Dermis microvascular lymphatic vessel endothelial cell (primary cell): ENCODE measurements at places on chromosomes 3 and 15.

- DNase-seq = peak; percentile 54
Measured at GRCh38 chr3:50370594-50370993, 11.3 kb upstream of the TMEM115 start.

DNA sequence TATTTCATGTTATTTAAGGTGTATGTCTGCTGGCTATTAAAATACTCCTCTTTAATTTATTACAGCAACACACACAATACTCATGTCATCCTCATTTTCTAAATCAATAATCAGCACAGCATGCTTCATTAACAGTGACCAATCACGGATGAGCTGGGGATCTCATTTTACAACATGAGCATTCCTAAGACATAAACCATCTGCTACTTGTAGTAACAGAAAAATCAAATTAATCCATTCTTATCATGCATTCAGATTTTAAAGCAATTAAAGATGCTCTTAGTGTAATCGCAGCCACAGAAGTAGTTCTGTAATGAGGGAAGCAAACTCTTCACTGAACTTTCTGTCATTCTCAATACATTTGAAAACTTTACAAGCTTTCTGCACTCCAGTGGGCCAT, 191.1 kb downstream of the TBC1D5 start:
- DNase-seq = no peak

DNA sequence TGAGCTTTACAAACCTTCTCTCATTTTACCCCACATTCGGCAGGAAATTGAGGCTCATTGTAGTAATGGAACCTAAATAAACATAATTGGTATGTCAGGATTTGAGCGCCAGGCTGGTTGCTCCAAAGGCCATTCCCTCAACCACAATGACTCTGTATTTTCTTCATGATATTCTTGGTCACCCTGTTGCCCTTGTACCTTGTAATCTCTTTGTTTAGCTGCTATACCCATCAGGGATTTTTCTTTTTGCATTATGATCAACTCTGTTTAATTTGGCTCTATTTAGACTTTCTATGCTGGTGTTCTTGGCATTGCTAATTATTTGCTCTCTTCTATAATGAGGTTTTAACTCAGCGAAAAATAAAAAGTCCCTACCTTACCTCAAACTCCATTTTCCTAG, 29.8 kb downstream of the DUOX2 start:
- no peak for DNase-seq

- no peak for DNase-seq
Measured at GRCh38 chr3:157624801-157625200, 121.6 kb upstream of the VEPH1 start.

- no peak for DNase-seq
Measured at GRCh38 chr15:93683651-93684050, 547.7 kb upstream of the MCTP2 start.

- DNase-seq = no peak
Measured at GRCh38 chr3:86168512-86168911, 822.4 kb downstream of the VGLL3 start.

DNA sequence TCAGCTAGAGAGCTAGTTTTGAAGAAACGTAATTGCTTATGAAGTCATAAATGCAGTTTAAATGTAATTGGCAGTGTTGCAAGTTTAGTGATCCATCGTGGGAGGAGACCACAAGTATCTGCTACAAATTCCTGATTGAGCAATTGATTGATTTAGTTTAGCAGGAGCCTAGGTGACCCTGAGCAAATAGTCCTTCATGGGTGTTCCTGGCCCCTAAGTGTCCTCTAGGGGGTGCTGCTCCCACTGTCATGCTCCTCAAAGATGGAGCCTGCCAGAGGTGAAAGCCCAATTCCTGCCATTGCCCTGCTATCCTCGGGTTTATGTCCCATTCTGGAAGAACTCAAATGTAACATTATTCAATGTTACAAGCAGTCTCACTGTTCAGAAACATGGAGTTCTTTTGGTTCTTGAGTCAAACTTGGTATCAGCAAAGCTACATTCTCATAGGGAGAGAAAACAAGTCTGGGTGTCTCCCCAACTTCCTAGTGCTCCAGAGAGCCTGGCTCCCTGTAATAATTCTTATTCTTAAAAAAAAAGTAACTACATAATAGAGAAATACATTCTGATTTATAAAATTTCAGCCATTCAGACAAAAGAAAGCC, 29.8 kb upstream of the SENP5 start:
- peak; percentile 40 for DNase-seq

GRCh38 chr15:56245871-56246814, 2.5 kb upstream of the RFX7 start:
- peak; percentile 89 for DNase-seq

GRCh38 chr3:100803711-100804110, 94.4 kb downstream of the TFG start:
- no peak for DNase-seq

DNA sequence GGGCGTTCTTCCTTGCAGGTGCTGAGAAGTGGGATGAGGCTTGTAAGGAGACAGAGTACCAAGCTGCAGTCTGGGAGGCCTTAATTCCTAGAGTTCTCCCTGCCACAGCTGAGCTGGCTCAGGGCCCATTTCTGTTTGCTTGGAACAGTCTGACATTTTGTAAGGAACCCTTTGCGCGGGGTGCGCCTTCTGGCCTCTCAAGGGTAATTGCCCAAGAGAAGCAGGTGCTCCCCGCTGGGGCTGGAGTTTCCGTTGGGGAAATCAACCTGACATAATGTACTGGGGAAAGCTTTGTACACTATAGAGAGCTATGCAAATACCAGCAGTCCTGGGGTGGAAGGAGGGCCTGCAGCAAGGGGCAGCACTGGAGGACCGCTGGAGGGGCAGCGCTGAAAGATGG, 83.6 kb downstream of the HMG20A start:
- no peak for DNase-seq

DNA sequence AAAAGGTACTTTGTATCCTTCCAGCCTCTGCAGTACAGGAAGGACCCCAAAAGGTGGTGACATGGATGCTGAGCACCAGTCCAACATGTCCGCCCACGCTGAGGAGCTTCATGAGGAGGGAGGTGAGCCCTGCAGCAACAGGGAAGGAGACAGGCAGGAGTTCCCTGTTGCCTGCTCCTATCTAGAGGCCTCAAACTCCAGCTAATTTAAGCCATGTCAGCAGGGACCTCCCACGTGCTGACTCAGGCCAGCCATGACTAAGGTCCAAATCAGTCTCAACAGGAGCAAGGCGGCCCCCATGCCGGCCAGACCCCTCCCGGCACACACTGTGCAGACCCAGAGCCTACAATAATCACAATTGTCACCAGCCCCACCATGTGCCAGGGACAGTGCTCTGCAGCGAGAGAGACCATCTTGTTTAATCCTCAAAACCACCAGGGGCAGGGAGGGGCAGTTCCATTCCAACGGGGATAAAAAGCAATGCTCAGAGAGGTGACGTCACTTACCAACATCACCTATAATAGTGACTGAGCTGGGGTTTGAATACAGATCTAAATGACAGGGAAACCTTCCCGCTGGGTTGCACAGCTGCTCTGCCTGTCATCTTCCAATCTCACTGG, 54.5 kb upstream of the GATA2 start:
- DNase-seq = no peak

GRCh38 chr3:139630542-139630941, 47.2 kb downstream of the NMNAT3 start:
- no peak for DNase-seq

GRCh38 chr15:32637704-32638103, 3.8 kb upstream of the SCG5 start:
- DNase-seq = no peak

- DNase-seq = no peak
Measured at GRCh38 chr15:33101036-33101435, 93.5 kb downstream of the FMN1 start.

GRCh38 chr3:77414881-77415280, 375.0 kb downstream of the ROBO2 start:
- no peak for DNase-seq

DNA sequence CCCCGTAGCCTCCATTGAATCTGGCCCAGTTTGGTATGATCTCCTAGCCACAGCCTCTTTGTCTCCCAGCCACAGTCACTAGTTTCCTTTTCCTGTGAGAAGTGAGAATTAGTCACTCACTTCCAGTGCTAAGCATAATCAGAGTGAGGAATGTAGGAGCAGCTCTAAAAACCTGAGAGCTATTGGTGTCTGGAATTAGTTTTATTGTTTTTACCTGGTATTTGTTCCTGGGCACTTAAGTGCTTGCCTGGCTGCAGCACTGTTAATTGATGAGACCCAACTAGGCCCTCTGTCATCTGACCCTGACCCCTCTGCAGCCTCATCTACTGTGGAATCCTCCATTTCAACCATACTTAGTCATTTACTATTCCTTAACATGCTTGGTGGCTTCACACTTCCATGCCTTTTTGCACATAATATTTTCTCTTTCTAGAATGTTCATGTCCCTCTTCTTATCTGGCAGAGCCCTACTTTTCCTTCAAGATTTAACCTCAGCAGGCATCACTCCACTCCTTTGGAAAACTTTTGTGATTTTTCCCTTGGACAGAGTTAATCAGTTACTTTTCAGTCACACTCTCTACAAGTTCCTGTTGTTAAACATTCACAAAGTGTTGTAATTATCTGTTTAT, 48.8 kb downstream of the PDE8A start:
- DNase-seq = peak; percentile 38

DNA sequence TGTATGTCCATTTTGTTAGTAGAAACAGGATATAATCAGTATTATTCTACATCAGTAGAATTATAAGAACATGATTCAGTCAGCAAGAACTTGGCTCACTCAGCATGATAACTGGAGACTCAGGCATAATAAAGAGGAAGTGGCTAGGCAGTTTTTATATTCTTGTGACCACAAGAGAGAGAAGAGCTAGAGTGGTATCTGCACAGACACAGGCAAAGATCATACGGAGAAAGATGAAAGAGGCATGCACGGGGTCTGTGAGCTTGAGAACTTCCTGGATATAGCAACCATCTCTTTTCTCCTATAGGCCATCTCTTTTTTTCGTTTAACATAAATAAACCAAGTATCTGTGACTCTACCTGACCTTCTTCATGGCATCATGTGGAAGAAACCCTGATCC, 46.8 kb downstream of the MYO5A start:
- no peak for DNase-seq

DNA sequence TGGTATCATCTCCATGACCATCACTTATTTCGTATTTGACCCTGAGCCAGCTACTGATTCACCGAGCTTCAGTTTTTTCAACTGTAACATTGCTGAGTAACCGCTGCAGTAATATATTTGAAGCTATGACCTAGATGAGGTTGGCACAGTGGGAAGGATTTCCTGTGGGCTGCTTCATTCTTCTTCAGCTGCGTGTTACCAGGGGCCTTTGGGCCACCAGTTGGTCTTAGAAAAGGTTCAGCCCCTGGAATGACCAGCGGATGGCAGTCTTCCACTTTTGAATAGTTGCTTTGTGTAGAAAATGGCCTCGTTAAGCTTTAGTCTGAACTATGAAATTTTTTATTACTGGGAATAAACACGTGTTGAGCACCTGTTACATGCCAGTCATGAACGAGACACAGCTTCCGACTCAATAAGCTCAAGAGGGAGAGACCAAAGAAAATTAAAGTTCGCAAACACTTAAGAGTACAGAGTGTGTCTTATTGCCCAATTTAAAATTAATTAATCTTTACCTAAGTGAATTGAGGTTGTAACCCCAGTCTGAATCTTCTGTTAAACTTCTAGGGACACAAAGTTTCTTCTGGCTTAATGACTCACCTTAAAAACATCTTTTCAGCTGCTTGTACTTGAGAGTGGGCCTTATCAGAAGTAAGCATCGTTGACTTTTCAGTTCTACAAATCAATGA, 57.6 kb upstream of the NR2E3 start:
- DNase-seq = peak; percentile 67

GRCh38 chr15:78321041-78321570, 19.0 kb upstream of the CRABP1 start:
- DNase-seq = no peak

- no peak for DNase-seq
Measured at GRCh38 chr15:77964193-77964592, 113.3 kb downstream of the TBC1D2B start.

DNA sequence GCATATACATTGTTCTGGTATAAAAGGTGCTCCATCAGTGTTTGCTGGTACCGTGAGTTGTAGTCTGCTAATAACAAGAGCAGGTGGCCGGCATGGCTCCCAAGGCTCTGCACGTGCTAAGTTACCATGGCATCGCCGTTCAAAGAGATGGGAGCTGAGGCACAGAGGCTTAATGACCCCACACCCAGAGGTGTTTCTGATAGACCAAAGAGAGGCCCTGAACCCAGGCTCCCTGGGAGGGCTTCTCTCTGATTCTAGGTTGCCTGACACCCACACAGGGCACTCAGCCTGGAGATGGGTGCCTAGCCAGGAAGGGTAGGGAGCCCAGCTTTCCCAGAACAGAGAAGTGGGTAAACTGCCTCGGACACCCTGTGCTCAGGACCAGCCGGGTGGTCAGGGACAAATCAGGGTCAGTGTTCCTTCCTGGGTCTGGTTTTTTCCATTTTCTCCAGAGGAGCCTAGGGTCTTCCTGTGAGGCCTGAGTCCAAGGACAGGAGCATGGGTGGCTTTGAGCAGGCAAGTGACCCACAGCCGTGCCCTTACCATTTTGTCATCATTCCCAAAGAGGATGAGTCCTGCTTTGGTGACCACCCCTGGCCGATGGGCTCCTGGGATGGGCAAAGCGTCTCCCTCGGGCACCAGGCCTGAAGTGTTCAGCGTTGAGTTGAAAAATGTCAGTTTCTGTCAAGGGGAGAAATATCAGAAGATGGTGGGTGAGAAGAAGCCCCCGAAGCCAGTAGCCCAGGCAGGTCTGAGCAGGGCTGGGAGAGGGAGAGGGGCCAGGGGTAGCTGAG, 27.3 kb downstream of the ALDH1L1 start:
- no peak for DNase-seq

GRCh38 chr3:128324911-128325592, 141.6 kb downstream of the DNAJB8 start:
- no peak for DNase-seq

- no peak for DNase-seq
Measured at GRCh38 chr3:53142986-53143385, 12.8 kb upstream of the RFT1 start.

DNA sequence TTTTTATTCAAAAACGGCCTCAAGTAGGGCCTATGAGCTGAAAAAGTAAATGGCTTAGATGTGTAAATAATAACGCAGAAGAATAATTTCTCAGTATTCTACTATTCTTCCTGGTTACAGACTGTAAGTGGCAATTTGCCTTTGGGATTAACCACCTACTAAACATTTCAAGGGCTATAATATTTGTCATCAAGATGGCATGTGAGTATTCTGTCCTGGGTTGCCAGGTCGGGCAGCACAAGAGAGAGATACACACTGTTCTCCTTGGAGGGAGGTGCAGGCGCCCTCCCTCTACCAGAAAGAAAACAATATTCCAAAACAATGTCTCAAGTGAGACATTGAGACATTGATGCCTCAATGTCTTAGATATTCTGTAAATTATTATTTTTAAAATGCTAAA, 278.4 kb downstream of the OCA2 start:
- no peak for DNase-seq

DNA sequence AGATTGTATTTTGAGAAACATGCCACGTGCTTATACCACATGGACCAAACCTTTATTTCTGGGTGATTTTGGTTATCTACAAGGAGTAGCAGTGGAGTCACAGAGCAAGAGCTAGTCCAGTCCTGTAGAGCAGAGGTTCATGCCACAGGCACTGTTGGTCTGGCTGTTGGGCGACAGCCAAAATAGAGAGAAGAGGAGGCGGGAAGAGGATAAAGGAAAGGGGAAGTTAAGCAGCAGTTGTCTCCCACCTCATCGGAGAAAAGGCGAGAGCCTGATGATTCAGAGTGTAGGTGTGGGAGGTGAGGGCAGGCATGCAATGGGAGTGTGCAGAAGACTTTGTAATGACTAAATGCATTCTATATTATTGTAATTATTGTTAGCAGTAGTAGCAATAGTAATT, 237.5 kb upstream of the ROPN1 start:
- no peak for DNase-seq

GRCh38 chr3:8899876-8900460, 63.3 kb downstream of the RAD18 start:
- DNase-seq = no peak
